ENCODE measurements at places on chromosomes 2 and 18. TPM values are rescaled to one million over a fixed set of nuclear protein-coding genes. Genes with fewer than 3 reads are reported as not detected.

Gene STAT4
- total RNA-seq = 0.05 TPM

Gene LRRTM4
- 0.23 TPM for total RNA-seq

Gene LRRTM1
- total RNA-seq = not detected

Gene FASTKD2
- 20.5 TPM for total RNA-seq

Gene DIS3L2
- total RNA-seq = 28.1 TPM

Gene OTOS
- not detected for total RNA-seq

Gene ZSWIM2
- not detected for total RNA-seq

DNA sequence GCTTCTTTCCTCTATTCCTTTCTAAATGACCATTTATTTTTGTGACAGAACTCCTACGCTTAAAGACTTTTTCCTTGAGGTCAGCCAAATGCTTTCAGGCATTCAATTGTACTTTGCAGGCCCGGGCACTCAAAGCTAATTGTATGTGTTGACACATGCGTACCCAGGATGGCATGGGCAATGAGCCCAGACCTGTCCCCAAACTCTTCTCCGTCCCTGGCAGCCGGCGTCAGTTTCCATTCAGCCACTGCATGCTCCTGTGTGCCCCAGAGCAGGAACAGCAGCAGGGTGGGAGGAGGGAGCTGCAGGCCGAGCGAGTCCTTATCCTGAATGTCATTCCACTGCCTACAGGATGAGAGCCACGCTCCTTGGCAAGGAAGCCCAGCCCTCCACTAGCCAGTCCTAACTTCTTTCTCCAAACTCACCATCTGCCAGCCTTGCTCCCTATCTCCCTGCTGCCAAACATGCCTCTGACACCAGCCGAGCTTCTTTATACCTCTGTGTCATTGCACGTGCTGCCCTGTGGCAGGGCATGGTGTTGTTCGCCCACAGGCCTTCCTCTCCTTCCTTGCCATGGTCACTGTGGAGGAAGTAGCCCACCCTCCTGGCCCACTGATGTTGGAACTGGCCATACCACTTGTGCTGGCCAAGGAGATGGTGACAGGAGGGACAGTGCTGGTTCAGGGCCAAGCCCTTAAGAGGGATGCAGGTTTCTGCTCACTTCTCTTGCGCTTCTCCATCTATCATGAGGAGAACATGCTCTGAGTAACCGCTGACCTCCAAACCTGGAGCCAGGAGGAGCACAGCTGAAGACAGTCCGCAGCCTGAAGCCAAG lies 116.9 kb upstream of the FHL2 start:
- peak overlapping the region; percentile 88 for H3K27ac ChIP-seq
- H3K4me1 ChIP-seq = peaks cover 46% of the 10 kb centered on the region
- DNase-seq = no peak
- H3K36me3 ChIP-seq = no peaks in the 10 kb centered on the region

DNA sequence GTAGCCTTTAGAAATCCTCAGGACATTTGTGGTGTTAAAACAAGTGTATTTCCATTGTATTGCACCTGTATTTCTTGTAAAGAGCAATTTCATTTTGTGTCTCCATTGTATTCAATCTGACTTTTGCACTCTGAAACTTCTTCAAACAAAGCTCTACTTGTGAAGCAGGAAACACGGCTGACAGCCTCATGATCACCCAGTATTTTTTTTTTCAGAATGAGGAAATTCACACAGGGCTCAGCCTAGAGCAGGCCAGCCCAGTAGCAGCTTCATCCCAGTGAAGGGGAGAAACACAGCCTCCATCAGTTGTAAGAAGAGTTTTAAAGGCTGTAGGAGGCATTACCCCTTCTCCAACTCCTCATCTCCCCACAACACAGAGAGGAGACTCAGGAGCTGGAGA lies 175.9 kb upstream of the KLHL29 start:
- no peak overlapping the region for H3K4me3 ChIP-seq
- no peak overlapping the region for H3K27ac ChIP-seq
- H3K4me1 ChIP-seq = no peaks in the 10 kb centered on the region
- no peaks in the 10 kb centered on the region for H3K27me3 ChIP-seq
- no peaks in the 10 kb centered on the region for H3K36me3 ChIP-seq

- no peak overlapping the region for H3K4me3 ChIP-seq
- H3K27ac ChIP-seq = no peak overlapping the region
- DNase-seq = no peak
- no peaks in the 10 kb centered on the region for H3K27me3 ChIP-seq
- H3K4me1 ChIP-seq = no peaks in the 10 kb centered on the region
- no peaks in the 10 kb centered on the region for H3K36me3 ChIP-seq
Observed at GRCh38 chr18:67290421-67290820, 226.1 kb downstream of the DSEL start.

DNA sequence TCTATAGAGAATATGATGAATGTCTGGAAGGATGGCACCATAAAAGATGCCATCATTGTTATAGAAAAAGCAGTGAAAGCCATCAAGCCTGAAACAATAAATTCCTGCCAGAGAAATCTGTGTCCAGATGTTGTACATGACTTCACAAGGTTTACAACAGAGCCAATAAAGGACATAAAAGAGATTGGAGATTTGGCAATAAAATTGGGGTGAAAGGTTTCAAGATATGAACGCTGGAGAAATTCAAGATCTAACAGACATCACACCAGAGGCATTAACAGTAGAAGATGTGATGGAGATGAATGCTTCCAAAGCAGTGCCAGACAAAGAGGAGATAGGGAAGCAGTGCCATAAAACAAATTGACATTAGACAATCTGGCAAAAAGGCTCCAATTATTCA lies 518.8 kb upstream of the ACVR2A start:
- no peak overlapping the region for H3K27ac ChIP-seq
- no peak overlapping the region for H3K4me3 ChIP-seq
- no peaks in the 10 kb centered on the region for H3K27me3 ChIP-seq
- no peaks in the 10 kb centered on the region for H3K36me3 ChIP-seq

DNA sequence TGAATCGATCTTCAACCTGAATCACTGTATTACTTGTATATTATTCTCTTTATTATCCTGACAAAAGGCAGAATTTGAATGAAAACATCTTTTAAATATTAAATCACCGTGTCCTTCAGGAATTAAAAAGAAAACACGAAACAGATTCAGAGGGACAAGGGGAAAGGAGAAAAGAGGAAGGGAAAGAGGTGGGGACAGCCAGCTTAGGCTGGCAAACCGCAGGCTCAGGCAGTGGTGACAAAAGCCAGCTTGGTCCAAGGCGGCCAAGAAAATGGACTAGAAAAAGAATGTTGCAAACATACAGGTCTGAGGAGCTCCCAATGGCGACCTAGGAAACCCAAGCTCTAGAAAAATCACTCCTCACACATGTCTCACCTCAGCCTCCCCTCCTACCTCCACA lies 6.8 kb downstream of the B4GALT6 start:
- no peak overlapping the region for H3K4me3 ChIP-seq
- no peak for DNase-seq
- peaks cover 39% of the 10 kb centered on the region for H3K4me1 ChIP-seq
- no peaks in the 10 kb centered on the region for H3K27me3 ChIP-seq

DNA sequence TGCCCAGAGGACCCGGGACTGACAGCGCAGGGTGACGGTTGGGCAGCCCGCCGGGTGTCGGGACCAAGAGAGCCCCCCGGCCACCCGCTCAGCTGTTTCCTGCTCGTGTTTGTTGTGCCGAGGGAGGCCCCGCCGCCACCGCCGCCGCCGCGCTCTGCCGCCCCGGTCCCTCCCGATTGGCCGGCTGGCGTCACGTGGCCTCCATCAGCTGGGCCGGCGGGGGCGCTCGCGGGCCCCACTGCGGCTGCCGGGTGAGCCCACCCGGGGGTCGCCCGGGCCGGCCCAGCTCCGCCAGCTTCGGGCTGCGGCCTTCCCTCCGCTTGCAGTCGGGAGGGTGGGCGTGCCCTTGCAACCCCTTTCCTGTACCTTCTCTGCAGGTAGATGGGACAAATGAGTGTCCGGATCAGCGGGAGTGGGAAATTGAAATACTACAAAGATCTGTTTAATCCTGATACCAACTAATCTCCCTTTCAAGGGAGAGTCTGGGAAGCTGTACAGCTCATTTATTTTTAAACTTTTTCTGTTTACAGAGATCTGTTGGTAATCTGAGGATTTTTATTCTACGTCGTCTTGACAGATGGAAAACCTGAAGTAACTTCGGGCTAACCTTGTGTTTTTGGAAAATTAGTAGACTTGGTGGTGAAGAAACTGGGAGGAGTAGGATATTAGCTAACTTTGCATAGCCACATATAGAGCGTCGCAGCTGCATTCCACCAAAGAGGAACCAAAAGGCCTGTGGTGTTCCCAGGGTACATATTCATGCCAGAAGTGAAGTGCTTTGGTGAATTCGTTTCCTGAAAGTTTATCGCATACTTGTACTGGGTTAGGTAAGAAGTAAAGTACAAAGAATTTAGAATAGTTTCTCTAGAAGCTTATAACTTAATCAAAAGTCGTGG lies 1.2 kb downstream of the YPEL5 start:
- H3K4me1 ChIP-seq = peaks cover 32% of the 10 kb centered on the region
- peak overlapping the region; percentile 75 for H3K4me3 ChIP-seq
- H3K27me3 ChIP-seq = no peaks in the 10 kb centered on the region
- peak overlapping the region; percentile 77 for H3K27ac ChIP-seq

DNA sequence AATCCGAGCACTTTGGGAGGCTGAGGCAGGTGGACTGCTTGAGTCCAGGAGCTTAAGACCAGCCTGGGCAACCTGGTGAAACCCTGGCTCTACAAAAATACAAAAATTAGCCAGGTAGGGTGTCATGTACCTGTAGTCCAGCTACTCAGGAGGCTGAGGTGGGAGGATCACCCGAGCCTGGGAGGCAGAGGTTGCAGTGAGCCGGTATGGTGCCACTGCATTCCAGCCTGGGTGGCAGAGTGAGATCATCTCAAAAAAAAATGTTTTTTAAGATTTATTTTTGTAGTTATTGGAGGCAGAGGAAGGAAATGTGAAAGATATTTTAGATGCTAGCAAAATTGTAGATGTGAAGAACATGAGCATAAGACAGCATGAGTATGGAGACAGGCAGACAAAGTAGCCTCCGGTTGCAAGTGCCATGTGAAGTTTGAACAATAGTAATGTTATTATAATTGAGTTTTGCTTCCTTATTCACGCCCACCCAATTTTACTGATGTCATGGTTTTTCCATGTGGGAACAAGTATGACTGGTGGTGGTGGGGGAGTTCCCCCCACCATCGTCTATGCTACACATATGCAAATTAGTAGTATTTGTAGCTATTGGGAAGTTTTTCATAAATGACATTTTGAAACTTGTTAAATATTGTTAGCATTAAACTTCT lies 18.0 kb downstream of the REL start:
- no peak overlapping the region for H3K27ac ChIP-seq
- no peak for DNase-seq
- peaks cover 3% of the 10 kb centered on the region for H3K36me3 ChIP-seq
- no peaks in the 10 kb centered on the region for H3K27me3 ChIP-seq
- H3K4me3 ChIP-seq = no peak overlapping the region
- no peaks in the 10 kb centered on the region for H3K4me1 ChIP-seq

DNA sequence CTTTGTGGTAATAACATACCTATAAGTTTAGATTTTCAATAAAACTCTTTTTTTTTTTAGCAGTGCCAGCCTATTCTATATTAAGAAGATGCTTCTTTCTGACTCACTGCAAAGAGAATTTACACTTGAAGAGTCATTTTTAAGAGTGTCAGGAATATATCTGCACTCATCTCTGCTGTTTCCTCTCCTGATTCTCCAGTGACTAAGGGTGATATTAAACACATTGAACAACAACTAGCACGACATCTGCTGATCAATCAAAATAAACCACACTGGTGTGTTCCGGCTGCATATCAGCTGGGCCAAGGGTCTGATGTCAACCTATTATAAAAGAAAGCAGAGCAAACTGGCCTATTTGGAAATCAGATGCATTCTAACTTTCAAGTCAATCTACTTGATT lies 15.0 kb downstream of the RAB27B start:
- H3K4me1 ChIP-seq = no peaks in the 10 kb centered on the region
- H3K36me3 ChIP-seq = no peaks in the 10 kb centered on the region
- DNase-seq = no peak

- DNase-seq = no peak
- H3K27ac ChIP-seq = no peak overlapping the region
- H3K4me1 ChIP-seq = no peaks in the 10 kb centered on the region
- no peak overlapping the region for H3K4me3 ChIP-seq
- H3K27me3 ChIP-seq = no peaks in the 10 kb centered on the region
Observed at GRCh38 chr2:171957061-171957460, 34.8 kb downstream of the HAT1 start.

DNA sequence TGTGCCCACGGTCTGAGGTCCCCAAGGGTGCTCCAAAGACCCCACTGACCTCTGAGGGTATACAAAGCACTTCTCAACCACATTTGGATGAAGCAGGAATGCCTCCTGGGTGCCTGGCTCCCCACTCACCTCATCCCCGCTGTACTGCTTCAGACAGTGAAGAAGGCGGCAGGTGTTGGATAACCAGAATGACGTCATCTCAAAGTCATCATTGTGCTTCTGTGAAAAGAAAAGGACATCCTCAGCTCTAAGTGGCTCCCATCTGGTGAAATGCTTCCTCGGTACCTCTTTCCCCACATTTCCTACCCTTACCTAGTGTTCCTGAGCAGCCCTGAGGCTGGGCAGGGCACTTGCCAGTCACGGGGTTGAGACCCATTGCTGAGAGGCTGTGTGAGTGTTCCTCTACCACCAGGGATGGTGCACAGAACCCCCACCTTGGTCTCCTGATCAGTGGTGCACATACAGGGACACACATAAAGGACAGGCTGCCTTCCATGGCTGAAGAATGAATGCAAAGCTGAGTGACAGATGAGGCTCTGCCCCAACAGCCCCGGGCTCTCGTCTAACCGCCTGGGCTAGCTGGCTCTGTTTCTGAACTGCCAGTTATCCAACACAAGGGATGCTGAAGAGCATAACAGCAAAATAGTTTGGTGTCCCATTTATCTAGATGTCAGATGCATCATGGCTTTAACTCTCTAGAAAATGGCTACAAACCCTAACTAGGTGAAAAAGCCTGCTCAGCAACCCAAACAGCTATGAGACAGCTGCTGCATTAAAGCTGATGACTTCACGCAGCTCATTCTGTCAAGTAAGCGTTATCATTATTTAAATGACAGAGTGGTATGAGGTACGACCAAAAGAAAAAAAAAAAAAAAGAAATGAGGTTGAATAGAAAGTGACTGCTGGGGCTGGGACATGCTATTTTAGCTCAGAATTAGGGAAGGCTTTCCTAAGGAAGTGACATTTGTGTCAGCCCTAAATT lies 28.2 kb upstream of the ACAA2 start:
- H3K4me3 ChIP-seq = no peak overlapping the region
- H3K27ac ChIP-seq = no peak overlapping the region
- H3K4me1 ChIP-seq = no peaks in the 10 kb centered on the region
- H3K27me3 ChIP-seq = no peaks in the 10 kb centered on the region
- no peak for DNase-seq

GRCh38 chr2:127614731-127615130 lies 31.2 kb upstream of the GPR17 start:
- no peak overlapping the region for H3K4me3 ChIP-seq
- DNase-seq = no peak
- no peaks in the 10 kb centered on the region for H3K4me1 ChIP-seq
- no peak overlapping the region for H3K27ac ChIP-seq
- no peaks in the 10 kb centered on the region for H3K36me3 ChIP-seq

GRCh38 chr2:220583725-220584124 lies 956.3 kb downstream of the SLC4A3 start:
- no peak overlapping the region for H3K4me3 ChIP-seq
- H3K27ac ChIP-seq = no peak overlapping the region
- no peaks in the 10 kb centered on the region for H3K27me3 ChIP-seq
- no peaks in the 10 kb centered on the region for H3K36me3 ChIP-seq
- H3K4me1 ChIP-seq = no peaks in the 10 kb centered on the region
